ENCODE measurements at places on chromosomes 16 and 17.

GRCh38 chr16:87734644-87735043 lies 31.1 kb downstream of the KLHDC4 start:
- no peak for DNase-seq

- DNase-seq: no peak
Measured at GRCh38 chr16:87330257-87330624, 13.0 kb upstream of the C16orf95 start.

DNA sequence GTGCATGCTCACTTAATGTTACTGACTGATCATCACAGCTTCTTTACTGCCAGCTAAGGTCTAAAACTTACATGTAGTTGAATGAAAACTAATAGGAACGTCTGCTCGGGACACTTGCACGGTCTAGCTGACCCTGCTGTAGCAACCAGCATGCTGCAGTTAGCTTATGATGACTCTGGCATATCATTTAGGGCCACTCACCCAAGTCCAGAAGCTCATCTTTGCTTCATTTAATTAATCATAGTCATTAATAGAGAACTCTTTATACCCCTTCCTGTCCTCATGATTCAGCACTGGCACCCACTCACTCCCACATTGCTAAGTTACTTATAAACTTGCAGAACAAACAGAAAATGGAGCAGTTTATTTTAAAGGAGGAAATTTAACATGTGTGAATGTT lies 136.3 kb downstream of the NLK start:
- no peak for DNase-seq

GRCh38 chr16:1579214-1579613 lies 32.7 kb downstream of the IFT140 start:
- DNase-seq: no peak

DNA sequence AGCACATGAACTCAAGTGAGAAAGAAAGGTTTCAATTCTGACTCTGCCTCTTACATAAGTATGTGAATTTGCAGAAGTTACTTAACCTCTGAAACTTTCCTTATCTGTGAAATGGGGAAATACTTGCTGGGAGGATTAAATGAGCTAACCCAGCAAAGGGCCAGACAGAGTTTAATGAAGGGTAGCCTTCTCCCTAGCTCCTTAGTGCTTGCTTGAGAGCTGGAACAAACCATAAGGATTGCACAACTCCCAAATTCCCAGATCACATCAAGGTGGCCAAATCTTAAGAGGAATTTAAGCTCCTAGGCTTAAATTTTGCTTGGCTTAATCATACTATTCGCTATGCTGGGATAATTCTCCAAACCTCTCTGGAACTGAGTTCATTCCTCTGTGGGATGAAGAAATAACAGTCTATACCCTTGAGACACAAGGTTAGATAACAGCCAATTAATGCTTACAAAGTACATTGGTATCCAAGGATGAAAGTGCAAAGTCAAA lies 11.8 kb upstream of the WSB1 start:
- no peak for DNase-seq

- DNase-seq: no peak
Measured at GRCh38 chr17:75271955-75272847, 1.2 kb upstream of the MIF4GD start.

Data from epithelial cell of proximal tubule (primary cell).